ENCODE measurements at places on chromosomes 6 and 20. TPM values are rescaled to one million over a fixed set of nuclear protein-coding genes. Genes with fewer than 3 reads are reported as not detected.

DNA sequence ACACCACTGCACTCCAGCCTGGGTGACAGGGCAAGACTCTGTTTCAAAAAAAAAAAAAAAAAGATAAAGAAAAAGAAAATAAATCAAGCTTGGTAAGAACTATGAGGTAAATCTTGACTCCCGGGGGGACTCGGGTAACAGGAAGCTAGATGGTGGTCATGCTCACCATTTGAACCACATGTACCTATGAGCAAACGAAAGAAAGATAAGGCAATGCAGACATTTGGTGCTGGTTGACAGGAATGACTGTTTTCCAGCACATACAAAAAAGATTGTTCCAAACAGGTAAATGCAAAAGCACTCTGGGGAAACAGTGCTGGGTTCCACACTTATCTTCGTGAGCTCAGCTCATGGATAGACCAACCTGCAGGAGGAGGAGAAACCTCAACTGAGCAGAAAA is 22.8 kb upstream of the PTPN1 start:
- no peaks in the 10 kb centered on the region for H3K36me3 ChIP-seq
- H3K4me3 ChIP-seq, result no peak overlapping the region
- no peaks in the 10 kb centered on the region for H3K4me1 ChIP-seq
- H3K27ac ChIP-seq, result no peak overlapping the region
- no peak for DNase-seq

GRCh38 chr20:38377039-38377685 is 30.9 kb downstream of the LBP start:
- H3K4me1 ChIP-seq, result no peaks in the 10 kb centered on the region

- no peaks in the 10 kb centered on the region for H3K27me3 ChIP-seq
- no peak overlapping the region for H3K4me3 ChIP-seq
- H3K36me3 ChIP-seq, result no peaks in the 10 kb centered on the region
- H3K27ac ChIP-seq, result no peak overlapping the region
- DNase-seq, result no peak
Observed at GRCh38 chr6:145904391-145904790, 59.8 kb downstream of the SHPRH start.

DNA sequence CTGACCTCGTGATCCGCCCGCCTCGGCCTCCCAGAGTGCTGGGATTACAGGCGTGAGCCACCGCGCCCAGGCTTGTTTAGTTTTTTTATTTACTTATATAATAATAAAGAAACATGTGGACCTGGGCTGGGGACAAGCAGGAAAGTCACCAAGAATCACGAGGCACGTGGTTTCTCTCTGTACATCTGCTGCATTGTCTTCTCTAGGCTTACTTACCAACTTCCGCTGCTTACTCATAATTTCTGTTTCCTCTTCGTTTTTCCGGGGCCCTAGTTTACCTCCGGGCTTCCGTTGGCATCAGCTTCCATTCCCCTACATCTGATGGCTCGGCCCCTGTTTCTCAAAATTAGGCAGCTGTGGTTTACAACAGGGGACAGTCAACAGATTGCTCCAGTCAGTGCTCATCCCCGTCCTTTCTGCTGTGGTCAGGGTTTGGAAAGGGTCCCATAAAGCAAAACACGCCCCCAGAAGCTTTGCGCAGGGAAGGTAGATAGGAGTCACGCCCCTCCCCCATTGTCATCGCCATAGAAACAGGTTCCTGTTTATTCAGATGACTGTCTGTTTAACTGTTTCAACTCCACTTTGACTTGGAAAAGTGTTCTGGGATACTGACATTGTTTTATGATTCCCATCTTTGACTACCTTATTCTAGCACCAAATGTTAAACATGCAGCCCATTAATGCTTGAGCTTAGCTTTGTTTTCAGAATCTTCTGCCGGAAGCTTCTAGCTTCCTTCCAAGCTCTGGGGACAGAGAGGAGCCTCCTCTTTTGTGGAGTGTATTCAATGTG is 31.9 kb upstream of the TXLNB start:
- H3K27ac ChIP-seq, result no peak overlapping the region
- H3K4me1 ChIP-seq, result peaks cover 12% of the 10 kb centered on the region
- H3K4me3 ChIP-seq, result no peak overlapping the region
- H3K36me3 ChIP-seq, result peaks cover 4% of the 10 kb centered on the region
- peaks cover 2% of the 10 kb centered on the region for H3K27me3 ChIP-seq
- DNase-seq, result peak; percentile 34

DNA sequence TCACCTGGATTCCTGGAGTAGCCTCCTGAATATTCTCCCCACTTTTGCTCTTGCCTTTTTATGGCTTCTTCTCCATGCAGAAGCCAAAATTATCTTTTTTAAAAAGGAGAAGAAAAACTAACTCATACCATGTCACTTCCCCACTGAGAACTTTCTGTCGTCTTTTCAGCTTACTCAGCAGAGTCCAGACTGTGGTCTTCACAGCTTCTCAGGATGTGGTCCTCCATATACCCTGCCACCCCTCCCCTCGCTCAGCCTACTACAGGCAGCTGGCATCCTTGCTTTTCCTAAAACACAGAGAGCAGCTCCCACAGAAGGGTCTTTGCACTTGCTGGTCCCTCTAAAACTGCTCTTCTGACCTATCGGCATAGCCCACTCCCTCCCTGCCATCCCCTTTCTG is 89.4 kb upstream of the ISM1 start:
- H3K4me1 ChIP-seq, result no peaks in the 10 kb centered on the region
- no peaks in the 10 kb centered on the region for H3K36me3 ChIP-seq
- no peak overlapping the region for H3K4me3 ChIP-seq
- no peaks in the 10 kb centered on the region for H3K27me3 ChIP-seq
- no peak overlapping the region for H3K27ac ChIP-seq
- DNase-seq, result no peak

PARD6B gene
- 4.0 TPM for total RNA-seq

LPIN3 gene
- 5.9 TPM for total RNA-seq
